ENCODE measurements at places on chromosomes 6 and 20.

DNA sequence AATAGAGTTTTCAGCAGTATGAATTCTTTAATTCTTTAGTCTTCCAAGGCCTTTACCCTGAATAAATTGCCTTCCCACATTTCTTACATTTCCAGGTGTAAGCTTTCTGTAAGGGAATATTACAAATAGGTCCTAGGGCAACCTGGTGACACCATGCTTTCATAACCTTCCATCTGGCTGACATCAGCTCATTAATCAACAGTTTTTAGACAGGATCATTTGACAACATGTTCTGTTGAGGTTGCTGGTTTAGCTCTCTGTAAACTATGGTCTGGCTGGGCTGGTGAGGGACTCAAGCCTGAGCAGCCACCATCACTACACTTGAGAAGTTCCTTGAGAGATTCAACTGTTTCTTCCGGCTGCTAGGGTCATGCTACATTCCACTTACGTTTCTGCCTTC, 19.2 kb downstream of the FAM229B start:
- no peak for DNase-seq

DNA sequence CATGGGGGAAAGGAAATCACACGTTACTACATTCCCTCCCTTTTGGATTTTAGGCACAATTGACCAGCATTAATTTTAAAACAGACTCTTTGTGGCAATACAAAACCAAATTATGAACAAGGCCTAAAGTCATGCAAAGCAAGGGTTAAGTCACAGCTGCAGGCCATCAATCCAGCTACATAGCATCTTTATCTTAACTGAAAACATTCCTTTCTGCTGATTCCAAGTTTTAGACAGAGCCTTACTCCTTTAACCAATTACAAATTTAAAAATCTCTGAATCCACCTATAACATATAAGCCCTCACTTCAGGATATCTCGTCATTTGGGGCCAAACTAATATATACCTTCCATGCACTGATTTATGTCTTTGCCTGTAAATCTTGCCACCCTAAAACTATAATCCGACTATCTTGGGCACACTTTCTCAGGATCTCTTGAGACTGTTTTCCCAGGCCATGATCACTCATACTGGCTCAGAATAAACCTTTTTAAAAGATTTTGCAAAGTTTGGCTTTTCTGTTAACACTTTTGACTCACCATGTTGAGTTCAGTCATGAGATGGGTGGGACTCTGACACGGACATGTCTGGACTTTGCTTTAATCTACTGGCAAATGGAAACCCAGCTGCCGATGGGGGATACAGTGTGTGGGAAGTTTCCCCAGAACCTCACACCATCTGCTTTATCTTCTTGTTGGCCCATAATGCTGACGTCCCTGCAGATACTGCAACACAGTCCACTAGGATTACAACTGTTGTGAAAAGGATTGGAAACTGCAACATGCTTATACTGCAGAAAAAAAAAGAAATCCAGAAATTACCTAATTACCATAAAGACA, 757.0 kb downstream of the PTPRT start:
- no peak for DNase-seq

DNA sequence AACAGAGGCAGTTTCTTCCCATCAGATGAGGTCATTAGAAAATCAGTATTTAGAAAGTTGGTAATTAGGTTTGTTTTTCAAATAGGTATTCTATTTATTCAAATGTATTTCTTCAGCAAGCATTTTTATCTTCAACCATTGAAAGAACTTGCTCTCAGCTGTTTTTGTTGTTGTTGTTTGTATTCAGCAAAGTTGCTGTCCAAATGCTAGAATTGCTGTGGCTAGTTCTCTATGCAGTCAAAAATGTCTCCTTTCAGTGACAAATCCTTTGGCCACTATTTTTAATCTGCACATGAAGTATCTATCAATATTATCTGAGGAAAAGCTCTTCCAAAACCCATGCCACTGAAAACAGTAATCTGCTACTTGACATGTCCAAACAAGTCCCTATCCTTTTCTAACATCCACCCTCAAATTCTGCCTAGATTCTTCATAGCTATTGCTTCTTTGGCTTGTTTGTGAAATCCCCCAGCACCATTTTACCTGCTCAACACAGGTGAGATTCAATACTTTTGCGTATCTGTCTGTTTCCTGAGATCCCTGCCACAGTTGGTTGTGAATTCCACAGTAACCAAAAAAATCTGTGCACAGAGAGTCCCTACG, 1005.4 kb downstream of the GRIK2 start:
- no peak for DNase-seq

- no peak for DNase-seq
Measured at GRCh38 chr20:13422637-13423036, 201.6 kb downstream of the ISM1 start.

DNA sequence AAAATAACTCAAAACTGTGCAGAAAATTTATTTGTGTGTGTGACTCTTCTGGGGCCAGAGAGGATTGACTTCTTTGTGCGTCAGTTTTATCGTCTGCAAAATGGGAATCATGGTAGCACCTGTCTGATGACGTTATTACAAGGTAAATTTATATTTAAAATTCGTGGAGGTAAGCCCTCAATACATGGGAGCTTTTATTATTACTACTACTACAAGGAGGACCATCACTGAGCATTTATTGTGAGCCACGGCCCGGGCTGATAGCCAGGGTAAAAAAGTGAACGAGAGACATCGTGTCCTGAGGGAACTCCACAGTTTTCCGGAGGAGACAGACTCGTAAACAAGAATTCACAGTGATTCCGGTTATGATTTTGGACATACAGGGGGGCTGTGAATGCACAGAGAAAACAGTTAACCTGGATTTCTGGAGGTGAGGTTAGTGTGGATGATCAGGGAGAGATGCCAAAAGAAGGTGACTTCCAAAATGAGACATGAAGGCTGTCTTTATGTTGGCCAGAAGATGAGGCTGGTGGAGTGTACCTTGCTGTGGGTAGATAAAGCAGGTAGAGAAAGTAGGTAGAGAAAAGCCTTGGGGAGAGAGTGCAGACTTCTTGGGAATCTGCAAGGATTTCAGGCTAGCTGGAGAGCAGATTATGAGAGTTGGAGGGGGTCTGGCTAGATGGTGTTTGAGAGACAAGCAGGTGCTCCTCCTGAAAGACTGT, 10.6 kb upstream of the SERINC3 start:
- no peak for DNase-seq

DNA sequence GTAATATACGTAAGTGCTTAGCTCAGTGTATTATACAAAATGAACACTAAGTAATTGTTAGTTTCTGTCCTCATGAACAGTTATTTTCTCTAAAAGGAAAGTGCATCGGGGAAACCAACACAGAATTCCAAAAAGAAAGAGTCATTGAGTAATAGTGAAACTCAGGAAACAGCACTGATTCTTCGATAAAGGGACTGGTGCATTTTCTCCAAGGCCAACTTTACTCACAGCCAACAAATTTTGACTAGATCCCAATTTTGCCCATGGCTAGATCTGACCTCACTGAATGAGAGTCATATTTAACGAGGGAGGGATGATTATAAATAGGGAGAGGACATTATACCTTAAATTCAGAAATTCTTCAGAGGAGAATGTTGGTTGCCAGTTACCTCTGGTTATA, 390.9 kb upstream of the NRSN1 start:
- no peak for DNase-seq

DNA sequence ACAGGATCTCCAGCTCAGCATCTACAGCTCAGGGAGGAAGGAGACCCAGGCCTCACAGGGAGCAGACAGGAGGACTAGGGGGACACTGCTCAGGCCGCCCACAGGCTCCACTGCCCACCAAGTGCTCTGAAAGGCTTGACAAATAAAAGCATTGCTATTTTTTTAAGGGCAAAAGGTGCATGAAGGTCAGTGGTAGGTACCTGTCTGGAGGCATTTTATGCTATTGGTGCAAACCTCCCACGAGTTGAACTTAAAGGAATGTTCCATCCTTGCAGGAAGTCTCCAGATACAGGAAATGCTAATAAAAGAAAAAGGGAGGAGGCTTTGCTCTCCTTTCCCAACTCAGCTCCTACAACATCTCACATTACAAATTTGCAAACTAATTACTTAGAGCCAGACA, 228.1 kb downstream of the FOXC1 start:
- no peak for DNase-seq

DNA sequence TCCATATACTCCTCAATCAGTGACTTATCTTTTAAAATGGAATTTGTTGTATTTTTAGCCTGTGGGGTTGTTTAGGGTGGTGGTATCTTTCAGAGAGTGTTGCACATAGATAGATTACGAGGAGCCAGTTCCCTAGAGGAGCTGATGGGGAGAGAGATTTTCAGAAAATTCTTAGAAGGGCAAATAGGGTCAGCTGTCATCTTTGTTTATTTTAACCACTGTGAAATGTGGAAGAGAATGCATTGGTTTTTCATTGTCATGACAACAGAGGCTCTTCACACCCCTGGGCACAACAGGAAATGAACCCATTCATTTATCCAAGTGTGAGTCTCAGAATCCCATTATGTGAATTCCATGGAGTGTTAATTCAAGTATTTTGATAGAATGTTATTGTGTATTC, 188.4 kb downstream of the JARID2 start:
- no peak for DNase-seq

- DNase-seq: no peak
Measured at GRCh38 chr6:129845696-129846095, 15.4 kb downstream of the TMEM244 start.

GRCh38 chr20:62761759-62762131, 34.5 kb upstream of the MRGBP start:
- DNase-seq: no peak

DNA sequence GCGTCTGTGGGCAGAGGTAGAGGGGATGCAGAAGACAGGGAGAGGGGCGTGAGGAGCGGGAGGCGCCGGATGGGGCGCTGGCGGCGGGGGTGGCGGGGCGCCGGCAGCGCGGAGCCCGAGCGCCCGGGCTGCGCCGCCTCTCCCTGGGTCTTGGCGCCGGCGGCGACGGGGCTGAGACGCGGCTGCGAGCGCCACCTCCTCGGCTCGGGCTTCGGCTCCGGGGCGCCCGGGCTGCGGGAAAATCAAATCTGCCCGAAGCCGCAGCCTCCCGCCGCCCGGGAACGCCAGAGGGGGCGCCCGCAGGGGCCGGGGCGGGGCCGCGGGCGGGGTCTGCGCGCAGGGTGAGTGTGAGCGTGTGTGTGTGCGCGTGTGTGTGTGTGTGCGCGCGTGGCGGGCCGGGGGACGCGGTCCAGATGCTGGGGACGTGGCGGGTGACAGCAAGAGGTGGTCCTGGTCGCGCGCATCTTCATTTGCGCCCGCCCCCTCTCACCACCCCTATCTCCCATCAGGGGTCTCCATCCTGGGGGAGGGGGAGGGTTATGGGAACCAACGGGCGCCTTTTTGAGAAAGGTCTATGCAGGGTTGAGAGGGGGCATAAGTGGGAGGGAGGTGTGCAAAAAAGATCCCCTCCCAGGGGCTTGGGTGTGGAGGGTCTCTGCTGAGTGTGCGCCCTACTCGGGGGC, 646 bp upstream of the CPNE5 start:
- DNase-seq: no peak

- DNase-seq: no peak
Measured at GRCh38 chr6:44485601-44486401, 98.3 kb downstream of the CDC5L start.

GRCh38 chr20:10007747-10008146, 27.0 kb upstream of the ANKEF1 start:
- no peak for DNase-seq

DNA sequence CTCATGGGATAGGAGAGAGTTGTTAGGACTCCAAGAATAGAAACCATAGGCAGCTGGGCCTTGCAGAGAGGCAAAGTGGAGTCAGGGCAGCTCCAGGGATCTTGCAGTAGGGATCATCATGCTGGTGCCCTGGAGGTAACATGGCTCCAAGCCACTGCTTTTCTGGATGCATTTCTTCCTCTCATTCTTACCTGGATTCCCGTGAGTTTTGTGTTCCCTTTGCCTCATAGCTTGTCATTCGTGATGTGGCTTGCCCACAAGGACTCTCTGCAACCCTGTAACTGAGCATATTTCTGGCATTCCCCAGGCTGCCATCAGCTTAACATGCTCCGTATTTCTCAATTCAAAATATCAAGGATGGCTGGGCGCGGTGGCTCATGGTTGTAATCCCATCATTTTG, 5.3 kb downstream of the NHLRC1 start:
- no peak for DNase-seq

Measured in stimulated activated CD8-positive, alpha-beta memory T cell treated with anti-CD3 and anti-CD28 coated beads, Interleukin-7, amount 100 ng/mL, for 1 hour (primary cell).